ELF-1 (cell line): ENCODE measurements at places on chromosomes 3 and 15.

- DNase-seq = no peak
Observed at GRCh38 chr15:56953790-56954189, 35.3 kb downstream of the TCF12 start.

- no peak for DNase-seq
Observed at GRCh38 chr3:45387171-45387570, 1.2 kb upstream of the LARS2 start.

DNA sequence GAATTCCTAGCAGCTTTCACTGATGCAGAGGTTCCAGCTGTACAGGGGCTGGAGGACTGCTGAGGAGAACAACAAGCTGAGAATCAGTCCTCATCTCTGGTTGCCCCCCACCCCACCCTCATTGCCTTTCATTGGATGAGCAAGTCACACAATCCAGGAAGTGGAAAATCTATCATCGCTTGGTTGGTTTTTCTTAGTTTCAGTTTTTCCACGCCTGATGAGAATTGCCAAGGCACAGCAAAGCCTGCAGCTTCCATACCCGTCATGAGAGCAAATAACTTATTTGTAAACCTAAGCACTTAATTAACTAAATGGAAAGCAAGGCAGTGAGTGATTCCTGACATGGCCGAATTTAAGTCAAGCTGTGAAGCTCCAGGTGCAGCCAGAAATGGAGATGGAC is 21.4 kb upstream of the LIPC start:
- no peak for DNase-seq

DNA sequence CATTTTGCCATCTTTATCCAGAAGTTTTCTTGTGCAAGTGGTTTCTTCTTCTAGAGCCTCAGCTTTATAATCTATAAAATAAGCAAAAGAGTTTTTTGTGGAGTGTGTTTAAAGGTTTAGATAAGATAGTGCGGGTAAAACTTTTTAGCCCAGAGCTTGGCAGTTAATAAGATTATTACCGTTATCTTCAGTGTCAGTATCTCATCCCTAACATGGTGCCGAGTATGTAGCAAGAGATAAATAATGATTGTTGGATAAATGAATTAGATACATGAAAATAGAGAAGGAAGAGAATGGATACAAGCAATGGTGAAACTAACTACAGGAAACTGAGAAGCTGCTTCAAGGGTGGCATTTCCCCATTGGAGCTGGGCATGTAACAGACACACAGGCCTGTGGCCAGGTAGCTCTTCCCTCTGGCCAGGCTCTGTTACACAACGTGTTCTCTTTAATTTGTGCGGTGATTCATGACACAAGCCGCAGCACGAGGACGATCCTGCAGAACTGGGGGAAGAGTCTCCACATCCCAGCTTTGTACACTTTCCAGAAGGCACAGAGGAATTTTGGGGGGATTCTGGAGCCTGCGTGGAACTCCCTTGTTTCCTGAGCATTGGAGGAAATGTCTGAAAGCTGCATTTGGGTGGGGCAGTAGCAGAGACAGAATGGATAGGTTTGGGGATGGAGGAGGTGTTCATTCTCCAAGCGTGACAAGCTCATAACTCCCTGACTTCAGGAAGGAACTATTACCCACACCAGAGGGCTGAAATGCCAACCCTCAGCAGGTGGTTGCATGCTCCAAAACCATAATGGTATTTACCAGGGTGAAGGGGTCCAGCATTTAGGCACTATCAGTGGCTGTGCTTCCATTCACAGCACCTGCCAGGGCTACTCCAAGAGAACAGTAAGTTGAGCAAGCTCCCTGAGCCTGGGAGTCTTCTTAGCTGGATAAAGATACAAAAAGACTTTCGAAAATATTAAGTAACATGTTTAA is 14.2 kb upstream of the ST6GAL1 start:
- DNase-seq = no peak

DNA sequence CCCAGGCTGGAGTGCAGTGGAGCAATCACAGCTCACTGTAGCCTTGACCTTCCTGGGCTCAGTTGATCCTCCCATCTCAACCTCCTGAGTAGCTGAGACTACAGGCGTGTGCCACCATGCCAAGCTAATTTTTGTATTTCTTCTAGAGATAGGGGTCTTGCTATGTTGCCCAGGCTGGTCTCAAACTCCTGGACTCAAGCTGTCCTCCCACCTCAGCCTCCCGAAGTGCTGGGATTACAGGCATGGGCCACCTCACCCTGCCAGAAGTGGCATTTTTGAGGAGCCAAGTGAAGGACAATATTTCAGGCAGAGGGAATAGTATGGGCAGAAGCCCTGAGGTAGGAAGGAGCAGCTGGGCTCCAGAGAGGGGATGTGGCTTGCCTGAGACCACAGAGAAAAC is 4.7 kb downstream of the ANKDD1A start:
- no peak for DNase-seq

- no peak for DNase-seq
Observed at GRCh38 chr3:139284221-139284620, 59.6 kb upstream of the MRPS22 start.

GRCh38 chr3:169954142-169954756 is 12.4 kb upstream of the SEC62 start:
- no peak for DNase-seq

DNA sequence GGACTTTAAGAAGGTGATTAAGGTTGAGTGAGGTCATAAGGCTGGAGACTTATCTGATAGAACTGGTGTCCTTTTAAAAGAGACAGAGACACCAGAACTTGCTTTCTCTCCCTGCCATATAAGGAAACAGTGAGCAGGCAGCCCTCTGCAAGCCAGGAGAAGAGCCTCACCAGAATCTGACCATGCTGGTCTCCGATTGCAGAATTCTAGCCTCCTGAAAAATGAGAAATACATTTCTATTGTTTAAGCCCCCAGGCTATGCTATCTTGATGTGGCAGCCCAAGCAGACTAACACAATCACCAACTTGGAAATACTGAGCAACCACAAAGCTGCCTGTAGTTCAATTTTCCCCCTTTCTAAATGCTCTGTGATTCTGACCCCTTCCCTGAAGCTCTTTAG is 161.4 kb upstream of the RARB start:
- peak; percentile 28 for DNase-seq

DNA sequence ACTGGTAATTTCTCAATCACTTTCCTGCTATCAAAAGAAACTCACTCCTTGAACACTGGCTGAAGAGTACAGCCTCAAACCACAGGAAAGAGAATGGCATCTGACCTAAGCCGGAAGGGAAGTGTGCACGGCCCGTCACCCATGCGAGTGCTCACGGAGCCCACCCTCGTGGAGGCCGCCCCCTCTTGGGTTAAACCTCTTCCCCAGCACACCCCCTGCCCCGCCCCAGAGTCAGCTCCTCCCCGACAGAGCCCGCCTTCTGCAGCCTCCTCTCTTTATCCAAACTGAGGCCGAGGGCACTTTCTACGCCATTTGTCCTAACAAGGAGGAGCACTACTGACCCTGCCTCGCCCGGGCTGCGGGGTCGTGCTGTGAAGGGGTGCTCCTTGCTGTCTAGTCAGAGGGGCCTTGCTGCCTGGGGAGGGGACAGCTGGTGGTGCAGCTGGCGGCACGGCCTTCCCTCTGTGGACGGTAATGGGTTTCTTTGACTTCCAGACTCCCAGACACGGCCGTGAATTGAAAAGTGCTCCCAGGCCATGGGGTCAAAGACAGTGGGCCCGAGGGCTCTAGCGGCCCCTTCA is 137.7 kb downstream of the NSMCE3 start:
- DNase-seq = no peak

GRCh38 chr15:71294911-71295602 is 179.8 kb downstream of the THSD4 start:
- DNase-seq = peak; percentile 30

DNA sequence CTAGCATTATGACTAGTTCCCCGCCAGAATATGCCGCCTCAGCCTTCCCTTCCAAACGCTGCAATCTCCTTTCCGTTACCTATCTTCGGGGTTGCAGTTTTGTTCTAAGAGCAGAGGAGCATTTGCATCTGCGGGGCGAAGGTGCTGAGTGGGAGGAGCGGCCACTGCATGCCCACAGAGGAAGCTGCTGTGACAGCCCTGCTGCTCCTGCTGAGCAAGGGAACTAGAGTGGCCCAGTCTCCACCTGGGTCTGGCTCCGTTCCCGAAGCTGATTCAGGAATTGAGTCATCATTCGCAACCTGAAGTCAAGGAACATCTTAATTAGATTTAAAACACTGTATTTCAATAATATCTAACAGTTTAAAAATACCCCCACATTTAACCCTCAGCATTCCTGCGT is 98.2 kb upstream of the TJP1 start:
- DNase-seq = peak; percentile 25

- DNase-seq = peak; percentile 11
Observed at GRCh38 chr3:36381311-36381956, 1.1 kb downstream of the STAC start.

- no peak for DNase-seq
Observed at GRCh38 chr15:101254157-101255050, 2.6 kb upstream of the CHSY1 start.

- no peak for DNase-seq
Observed at GRCh38 chr3:61945657-61946056, 384.3 kb downstream of the PTPRG start.

GRCh38 chr15:36643551-36643950 is 64.1 kb downstream of the CDIN1 start:
- DNase-seq = peak; percentile 9

DNA sequence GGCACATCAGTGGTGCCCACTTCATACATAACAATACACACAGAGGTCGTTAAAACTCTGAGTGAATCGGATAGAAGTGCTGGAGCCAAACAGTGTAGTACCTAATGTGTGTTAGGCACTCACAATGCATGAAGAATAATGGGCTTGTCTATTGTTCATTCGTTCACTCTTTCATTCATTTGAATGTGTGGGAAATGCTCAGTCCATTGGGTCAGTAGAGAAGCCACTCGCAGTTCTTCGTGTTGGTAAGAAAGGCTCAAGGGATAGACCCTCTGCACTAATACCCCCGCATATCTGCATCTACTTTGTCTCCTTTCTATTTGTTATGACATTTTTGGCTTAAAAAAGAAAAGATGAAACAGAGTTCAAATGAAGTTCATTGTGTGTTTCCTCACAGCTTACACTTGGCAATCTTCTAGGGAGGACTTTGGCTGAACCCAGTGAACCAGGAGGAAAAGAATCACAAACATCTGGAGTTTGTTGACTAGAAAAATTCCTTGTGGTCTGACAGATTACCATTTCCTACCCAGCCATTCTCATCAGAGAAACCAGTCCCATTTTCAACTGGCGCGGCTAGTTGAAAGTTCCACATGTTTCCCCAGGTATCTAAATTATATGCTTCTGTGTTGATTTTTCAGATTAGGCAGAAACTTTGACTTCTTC is 32.8 kb upstream of the MFSD1 start:
- DNase-seq = no peak

- DNase-seq = no peak
Observed at GRCh38 chr15:77568014-77568972, 64.4 kb downstream of the LINGO1 start.

GRCh38 chr3:186254676-186255650 is 107.1 kb downstream of the DGKG start:
- DNase-seq = no peak

DNA sequence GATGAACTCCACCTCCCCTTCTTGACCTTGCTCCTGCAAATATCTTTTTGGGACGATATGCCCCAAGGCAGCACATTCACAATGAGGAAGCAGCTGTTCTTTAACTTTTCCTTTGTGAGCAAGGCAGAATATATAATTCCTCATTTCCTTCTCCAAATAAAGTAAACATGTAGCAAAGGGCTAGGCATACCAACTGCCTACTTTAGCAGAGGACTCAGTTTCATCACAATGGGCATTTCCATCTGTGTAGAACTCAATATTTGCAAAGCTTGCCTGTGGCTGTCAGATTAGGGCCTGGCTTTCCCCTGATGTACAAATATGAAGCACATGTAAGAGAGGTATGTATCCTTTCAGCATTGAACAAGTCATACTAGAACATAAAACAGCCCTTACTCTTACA is 366.9 kb downstream of the RSL24D1 start:
- no peak for DNase-seq

GRCh38 chr3:150627557-150627956 is 24.4 kb downstream of the SELENOT start:
- no peak for DNase-seq

GRCh38 chr3:8837162-8837561 is 67.7 kb upstream of the OXTR start:
- no peak for DNase-seq

DNA sequence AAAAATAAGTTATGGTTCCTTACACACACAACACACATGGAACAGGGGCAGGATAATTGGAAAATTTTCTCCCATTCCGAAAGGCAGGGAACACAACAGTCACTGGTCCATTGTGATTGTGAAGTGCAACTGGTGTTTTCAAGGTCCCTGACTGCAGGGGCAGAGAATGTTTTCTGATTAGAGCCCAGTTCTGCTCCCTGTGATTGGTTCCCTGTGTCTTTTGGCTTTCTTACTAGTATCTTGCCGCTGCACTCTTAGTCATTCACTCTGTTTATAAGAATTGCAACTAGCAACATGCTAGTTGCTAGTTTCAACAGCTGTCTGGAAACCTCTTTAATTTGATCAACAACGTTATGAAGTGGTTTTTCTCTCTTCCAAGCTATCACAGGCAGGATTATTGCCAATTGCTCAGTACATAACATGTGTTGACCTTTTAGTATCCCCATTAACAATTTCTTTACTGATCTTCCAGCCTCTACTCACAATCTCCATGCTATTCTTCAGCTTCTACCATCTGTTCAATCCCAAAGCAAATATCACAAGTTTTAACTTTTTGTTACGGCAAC is 177.5 kb downstream of the EPHA6 start:
- DNase-seq = no peak

DNA sequence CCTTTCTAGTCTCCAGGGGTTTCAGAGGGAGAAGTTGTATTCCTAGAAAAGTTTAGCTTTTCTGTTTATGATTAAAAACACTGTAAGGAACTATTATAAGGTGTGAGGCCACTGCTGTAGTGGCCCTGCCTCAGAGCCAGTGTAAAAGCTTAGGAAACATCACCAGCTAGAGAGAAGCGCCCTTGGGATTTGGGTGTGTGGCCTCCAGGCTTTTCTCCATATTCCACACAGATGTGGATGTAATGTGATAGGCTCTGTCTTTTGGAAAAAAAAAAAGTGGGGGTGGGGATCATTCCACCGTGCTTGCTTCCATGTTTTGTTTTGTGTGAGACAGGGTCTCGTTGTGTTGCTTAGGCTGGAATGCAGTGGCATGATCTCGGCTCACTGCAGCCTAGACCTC is 13.9 kb downstream of the SEC61A1 start:
- DNase-seq = no peak

DNA sequence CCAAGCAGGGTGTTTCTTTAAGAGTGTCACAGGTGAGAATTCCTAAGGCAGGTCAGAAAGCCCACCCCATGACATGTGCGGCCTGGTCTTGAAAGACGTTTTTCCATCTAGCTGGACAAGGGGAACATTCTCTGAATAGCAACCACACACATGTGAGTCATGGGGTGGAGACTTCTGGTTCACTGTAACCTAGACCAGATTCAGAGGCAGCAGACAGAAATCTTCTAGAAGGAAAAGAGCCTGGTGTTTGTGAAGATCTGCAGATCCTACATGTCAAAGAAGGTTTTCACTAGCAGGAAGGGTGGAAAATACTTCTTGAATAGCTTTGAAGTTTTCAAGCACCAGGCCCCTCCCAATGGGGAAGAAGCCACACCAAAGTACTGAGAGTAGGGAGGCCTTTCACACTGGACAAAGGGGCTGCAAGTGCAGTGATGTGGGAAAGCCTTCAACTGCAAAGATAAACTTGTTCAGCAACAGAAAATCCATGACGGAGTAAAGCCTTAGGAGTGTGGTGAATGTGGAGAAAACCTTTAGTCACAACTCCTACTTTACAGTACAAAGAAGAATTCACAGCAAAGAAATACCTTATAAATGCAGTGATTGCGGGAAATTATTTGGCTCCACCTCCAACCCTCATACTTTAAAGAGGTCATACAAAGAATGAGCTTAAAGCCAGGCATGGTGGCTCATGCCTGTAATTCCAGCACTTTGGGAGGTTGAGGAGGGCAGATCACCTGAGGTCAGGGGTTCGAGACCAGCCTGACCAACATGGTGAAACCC is 17.6 kb downstream of the ADAM10 start:
- DNase-seq = peak; percentile 53
